ENCODE measurements at places on chromosomes 2 and 18. TPM values are rescaled to one million over a fixed set of nuclear protein-coding genes. Genes with fewer than 3 reads are reported as not detected.

LYPD1 gene
- total RNA-seq, result not detected

GTF3C2 gene
- 55.2 TPM for total RNA-seq

DNA sequence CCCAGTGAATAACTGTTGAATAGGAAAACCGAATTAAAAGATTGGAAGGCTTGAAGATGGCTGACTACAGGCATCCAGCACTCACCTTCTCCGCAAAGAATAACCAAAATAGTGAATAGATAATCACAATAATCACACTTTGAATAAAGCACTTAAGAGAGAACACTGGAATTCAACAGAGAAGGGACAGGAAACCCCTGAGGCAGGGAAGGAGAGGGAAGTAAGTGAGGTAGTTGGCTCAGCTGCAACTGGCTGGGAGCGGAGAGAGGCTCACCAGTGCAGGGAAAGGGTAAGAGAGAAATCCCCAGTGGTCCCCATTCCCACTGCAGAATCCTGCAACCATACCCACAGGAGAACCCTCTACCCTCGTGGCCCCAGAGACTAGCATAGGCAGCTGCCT, 246.6 kb upstream of the NCKAP5 start:
- H3K4me1 ChIP-seq, result no peaks in the 10 kb centered on the region
- peaks cover 7% of the 10 kb centered on the region for H3K27me3 ChIP-seq
- no peaks in the 10 kb centered on the region for H3K36me3 ChIP-seq
- H3K27ac ChIP-seq, result no peak overlapping the region
- DNase-seq, result no peak

GRCh38 chr2:173999272-173999671, 34.1 kb upstream of the SP3 start:
- no peak overlapping the region for H3K27ac ChIP-seq
- peaks cover 3% of the 10 kb centered on the region for H3K4me1 ChIP-seq
